ENCODE measurements at places on chromosomes 4 and X.
A peak's percentile ranks its signal among the peaks of the same experiment; 100 is the strongest.

GRCh38 chr4:138445098-138445497 is 202.9 kb upstream of the SLC7A11 start:
- peak; percentile 31 for DNase-seq

DNA sequence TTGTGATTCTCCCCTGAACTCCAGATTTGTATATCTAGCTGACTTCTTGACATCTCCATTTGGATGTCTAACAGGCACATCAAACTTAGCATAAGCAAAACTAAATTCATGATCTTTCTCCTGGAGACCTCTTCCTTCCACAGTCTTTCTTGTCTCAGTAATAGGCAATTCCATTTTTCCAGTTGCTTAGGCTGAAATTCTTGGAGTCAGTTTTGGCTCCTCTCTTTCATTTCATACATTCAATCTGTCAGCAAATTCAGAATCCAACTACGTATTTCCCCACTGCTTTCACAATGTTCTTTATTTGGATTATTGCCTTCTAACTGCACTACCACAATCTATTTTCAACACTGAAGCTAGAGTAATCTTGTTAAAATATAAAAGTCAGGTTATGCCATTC is 219.9 kb upstream of the GLRA2 start:
- no peak for DNase-seq

DNA sequence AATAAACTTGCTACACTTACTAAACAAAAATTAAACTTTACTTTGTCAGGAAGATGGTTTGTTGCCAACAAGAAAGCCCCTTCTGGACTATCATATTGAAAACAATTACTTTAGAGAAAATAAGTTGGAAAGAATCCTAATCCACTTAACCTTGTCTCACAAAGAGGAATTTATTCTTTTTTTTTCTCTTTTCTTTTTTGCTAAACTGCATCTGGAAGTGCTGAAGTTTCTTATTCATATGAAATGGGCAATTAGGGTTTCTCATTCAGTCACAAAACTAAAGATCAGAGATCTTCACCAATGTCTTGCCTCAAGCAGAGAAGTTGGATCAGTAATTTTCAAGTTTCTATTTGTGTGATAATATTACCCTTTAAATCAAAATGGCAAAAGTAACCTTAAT is 234.9 kb upstream of the AMOT start:
- no peak for DNase-seq

DNA sequence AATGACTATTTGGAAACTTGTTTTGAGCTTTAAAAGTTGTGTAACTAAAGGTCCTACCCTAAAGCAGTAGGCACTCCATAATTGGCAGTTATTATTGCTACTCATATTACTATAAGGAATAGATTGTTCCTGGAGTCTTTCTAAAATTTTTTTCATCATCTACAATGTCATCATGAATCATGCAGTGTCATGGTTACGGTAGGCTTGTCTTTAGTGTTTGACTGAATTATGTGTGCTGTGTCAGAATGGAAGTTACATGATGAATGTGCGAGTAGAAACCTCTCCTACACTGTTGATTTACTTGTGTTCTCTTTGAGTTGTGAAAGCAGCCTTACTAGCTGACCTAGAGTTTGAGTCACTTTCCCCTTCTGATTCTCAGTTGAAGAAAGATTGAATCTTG is 1099.9 kb downstream of the RAPGEF2 start:
- no peak for DNase-seq

- DNase-seq, result no peak
These were observed 109.9 kb upstream of the SMIM10 start for GRCh38 chrX:134880866-134881265.

DNA sequence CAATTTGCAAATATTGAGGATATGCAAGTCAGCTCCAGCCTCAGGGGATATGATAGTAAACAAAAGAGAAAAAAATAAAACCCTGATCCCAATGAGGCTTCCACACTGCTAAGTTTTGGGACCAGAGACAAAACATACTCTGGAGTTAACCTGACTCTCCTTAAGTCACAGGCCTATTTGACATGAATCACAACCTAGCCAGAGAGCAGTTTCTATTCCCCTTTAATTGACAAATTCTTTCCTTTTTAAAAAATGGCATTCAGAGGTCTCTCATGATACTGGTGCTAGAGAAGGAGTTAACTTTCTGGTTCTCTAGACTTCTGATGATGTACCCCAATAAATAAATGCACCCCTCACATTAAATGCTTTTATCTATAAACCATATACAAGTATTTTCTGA is 8.8 kb downstream of the ACSL1 start:
- no peak for DNase-seq

- no peak for DNase-seq
These were observed 609.1 kb upstream of the TECRL start for GRCh38 chr4:65018313-65018712.

DNA sequence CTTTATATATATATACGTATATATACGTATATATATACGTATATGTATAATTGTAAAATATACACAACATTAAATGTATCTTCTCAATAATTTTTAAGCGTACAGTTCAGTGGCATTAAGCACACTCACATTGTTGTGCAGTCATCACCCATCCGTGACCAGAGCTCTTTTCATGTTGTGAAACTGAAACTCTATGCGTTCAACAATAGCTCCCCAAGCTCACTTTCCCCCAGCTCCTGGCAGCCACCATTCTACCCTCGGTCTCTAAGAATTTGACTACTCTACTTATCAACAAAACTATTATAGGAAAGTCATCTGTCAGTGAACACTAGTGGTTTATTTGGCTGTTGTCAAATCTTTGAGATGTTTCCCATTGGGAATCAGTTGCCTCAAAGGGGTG is 621.8 kb upstream of the GALNT7 start:
- DNase-seq, result no peak

DNA sequence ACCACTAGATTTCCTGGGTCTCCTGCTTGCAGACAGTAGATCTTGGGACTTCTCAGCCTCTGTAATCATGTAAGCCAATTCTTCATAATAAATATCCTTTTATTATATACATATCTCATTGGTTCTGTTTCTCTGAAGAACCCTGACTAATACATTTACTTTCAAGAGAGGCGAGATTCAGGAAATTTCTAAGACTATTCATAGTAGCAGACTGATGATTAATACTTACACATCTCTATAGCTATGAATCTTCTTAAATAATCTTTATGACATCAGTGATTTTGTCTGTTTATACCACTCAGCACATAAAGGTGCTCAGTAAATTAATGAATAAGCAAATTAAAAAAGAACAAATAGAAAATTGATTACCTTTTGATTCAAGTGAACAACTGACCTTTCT is 682.3 kb upstream of the GRID2 start:
- DNase-seq, result no peak

- no peak for DNase-seq
These were observed 616.2 kb upstream of the AADAT start for GRCh38 chr4:170705907-170706306.

DNA sequence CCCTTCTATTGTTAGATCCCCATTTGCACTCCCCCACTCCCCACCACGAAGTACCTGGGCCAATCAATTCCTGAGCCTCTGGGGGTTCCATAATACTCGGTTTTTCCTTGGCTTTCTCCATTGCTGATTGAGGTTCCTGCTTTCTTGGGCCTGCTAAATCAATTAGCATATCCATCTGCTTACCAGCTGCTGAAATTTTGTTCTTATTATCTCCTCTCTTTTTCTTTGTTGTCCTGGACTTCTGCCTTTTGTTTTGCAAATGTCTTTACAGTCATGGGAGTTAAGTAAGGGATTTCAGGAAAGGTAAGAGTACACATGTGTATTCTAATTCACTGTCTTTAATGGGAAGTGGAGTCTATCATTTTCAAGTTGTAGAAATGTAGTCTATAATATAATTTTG is 222.2 kb downstream of the MID1 start:
- DNase-seq, result no peak

GRCh38 chrX:41913476-41913875 is 9.9 kb downstream of the CASK start:
- no peak for DNase-seq

GRCh38 chr4:146107587-146108240 is 67.8 kb upstream of the LSM6 start:
- DNase-seq, result no peak

GRCh38 chrX:11445540-11445939 is 152.3 kb downstream of the AMELX start:
- DNase-seq, result no peak

DNA sequence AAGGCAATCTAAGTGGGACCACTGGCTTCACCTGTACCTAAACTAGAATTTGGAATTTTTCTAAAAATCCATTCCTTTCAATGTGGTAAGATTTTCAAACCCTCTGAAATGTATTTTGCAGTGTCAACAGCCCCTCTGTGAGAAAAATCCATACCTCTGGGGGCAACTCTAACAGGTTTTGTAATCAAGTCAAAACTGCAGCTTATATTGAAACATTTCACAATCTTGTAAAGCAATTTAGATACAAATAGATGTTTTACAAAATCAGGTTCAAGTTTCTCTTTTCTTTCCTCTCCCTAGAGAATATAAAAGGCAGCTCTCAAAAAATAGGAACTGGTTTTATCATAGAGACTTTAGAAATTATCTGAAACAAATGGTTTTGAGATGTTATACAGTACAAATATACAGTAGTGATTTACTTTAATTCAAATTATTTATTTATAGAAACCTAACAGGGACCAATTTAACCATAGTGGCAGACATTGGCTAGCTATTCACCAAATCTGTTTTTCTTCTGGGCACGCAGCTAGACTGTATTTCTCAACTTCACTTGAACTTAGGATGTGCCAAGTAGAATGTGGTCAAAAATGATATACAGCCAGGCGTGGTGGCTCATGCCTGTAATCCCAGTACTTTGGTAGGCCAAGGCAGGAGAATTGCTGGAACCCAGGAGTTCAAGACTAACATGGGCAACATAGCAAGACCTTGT is 36.3 kb upstream of the SPINK2 start:
- peak; percentile 37 for DNase-seq

GRCh38 chr4:6942238-6942800 is 32.7 kb downstream of the TBC1D14 start:
- peak; percentile 56 for DNase-seq

DNA sequence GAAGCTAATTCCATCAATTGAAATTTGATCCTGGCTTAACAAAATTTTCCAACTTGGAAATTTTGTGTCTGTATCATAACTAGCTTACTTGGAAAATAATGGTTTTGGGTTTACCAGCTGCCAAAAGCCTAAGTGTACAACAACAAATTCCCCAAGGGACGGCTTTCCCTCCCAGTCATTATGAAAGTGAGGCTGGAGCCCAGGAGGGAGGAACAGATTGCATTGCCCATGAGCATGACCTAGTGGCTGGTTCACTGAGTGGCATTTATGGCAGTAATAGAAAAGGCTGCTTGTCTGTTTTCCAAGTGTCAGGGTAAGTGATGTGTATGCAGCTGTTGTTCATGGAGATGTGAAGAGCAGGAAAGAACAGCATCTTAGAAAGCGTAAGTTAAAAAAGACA is 70.8 kb upstream of the HHIP start:
- DNase-seq, result peak; percentile 40

- no peak for DNase-seq
These were observed 97.8 kb upstream of the ANK2 start for GRCh38 chr4:112951362-112952312.

- no peak for DNase-seq
These were observed 87.0 kb upstream of the TRPC3 start for GRCh38 chr4:122038896-122039295.

DNA sequence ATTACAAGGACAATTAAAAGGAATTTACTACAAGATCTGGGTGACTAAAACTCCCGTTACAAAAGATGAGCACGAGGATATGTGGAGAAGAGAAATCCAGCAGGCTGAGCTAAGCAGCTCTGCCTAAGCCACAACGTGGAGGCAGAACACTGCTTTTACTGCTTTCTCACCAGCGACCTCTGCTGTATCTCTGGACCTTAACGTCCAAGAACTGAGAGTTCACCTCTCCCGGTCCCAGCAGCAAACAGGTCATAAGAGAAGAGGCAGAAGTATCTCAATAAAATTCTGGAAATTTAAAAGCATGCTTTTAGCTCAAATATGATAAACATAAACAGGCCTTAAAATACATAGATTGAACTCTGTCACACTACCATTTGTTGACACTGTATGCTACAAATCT is 81.0 kb downstream of the ADGRA3 start:
- DNase-seq, result peak; percentile 34

GRCh38 chr4:25970691-25971432 is 56.8 kb downstream of the SMIM20 start:
- DNase-seq, result no peak

GRCh38 chr4:99863-100262 is 24.4 kb upstream of the ZNF718 start:
- DNase-seq, result no peak

GRCh38 chr4:159052315-159052714 is 50.6 kb upstream of the RAPGEF2 start:
- DNase-seq, result no peak

DNA sequence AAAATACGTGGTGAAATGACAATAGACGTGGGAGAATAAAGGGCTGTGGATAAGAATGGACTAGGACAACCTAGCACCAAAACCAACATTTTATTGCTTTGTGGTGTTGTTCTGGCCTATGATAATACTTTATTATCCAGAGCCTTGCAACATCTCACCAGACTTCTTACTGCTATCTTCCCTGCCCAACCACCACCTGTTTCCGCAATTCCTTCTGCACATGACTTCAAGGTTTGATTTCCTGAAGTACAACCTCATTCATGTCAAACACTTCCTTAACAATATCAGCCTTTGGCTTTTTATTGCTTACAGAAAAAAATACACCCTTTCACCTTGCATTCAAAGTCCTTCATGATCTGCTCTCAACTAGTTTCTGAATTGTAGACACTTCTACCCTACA is 84.8 kb downstream of the RTL3 start:
- DNase-seq, result no peak

- no peak for DNase-seq
These were observed 35.3 kb downstream of the ERVMER34-1 start for GRCh38 chr4:52715914-52716313.

Data from femur (tissue), 1 donor.